Naive thymus-derived CD4-positive, alpha-beta T cell (primary cell): ENCODE measurements at places on chromosomes 7 and 10. TPM values are rescaled to one million over a fixed set of nuclear protein-coding genes. Genes with fewer than 3 reads are reported as not detected.

DNA sequence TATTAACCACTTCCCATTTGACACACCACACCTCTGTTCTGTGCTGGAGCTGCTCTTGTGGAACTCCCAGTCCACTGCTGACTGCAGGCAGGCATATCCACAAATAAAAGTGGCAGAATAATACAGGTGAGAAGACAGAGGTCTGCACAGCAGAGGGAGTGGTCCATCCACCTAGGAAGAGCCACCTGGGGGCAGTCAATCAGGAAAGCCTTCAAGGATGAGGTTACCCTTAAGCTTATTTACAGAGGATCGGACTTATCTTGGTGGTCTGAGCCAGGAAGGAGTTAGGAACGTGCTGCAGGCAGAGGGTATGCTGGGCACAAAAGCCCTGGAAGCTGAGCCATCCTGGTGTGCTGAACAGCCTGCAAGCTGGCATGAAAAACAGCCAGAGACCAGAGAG, 78.7 kb downstream of the FRMPD2 start:
- no peak for DNase-seq

- no peak for DNase-seq
Measured at GRCh38 chr7:17593819-17594419, 295.5 kb downstream of the AHR start.

The INMT gene
- not detected for polyA plus RNA-seq

DNA sequence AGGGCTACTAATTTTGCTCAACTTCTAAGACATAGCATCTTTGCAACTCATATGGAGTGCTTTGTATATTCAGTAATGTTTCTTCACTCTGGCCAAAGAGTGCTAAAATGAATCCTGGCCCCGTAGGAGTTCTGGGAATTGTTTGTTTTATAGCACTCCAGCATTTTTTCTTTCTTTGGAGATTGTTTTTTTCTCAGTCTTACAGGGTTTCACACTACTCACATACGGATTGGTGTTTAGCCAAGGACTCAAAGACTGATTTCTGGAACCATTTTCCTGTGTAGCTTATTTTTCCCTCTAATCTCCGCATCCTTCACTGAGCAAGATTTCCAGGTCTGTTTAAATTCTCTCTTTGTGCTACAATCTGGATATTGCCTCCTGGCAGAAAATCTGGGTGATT, 6.4 kb downstream of the TAS2R41 start:
- DNase-seq: no peak

DNA sequence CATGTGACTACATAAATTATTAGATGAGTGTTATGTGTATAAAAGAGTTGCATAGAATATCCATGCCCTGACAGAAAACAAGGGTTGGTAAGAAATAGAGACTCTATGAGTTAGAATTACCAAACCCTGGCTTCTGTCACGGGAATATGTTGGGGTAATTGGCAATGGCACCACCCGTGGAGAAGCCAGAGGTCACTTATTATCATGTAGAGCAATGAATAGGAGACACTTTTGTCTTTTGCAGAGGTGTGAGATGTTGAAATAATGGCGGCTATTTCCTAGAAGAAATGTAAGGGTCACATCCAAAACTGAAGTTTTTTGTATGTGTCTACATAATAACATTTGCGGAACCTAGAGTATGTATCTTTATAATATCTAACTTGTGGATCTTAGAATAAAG, 35.3 kb downstream of the ABCB5 start:
- DNase-seq: no peak

The NPFFR1 gene
- not detected for polyA plus RNA-seq

- no peak for DNase-seq
Measured at GRCh38 chr7:39531818-39532217, 34.4 kb upstream of the YAE1 start.

The DOCK1 gene
- polyA plus RNA-seq: not detected

DNA sequence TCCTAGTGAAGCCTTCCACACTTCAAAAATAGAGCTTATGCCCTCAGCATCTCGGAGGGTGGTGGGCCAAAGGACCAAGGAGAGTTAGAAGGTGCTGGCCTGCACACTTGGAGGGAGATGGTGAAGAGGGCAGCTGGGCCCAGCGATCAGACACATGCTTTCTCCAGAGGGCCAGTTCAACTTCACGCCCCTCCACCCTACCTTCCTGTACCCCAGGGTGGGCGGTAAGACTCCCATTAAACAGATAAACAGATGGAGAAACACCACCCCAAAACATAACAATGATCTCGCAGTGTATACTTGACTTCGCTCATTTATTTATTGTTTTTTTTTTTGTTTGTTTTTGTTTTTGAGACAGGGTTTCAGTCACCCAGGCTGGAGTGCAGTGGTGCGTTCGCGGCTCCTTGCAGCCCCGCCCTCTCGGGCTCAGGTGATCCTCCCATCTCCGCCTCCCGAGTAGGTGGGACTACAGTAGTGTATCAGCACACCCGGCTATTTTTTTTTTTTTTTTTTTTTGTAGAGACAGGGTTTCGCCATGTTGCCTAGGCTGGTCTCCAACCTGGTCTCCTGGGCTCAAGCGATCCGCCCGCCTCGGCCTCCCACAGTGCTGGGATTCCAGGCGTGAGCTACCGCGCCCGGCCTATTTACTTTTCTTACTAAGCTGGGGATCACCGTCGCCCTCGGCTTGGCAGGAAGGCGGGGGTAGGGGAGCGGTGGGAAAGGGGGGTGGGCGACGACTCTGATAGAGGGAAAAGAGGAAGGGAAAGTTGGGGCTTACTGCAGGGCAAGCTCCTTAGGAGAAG, 1.8 kb downstream of the C10orf95 start:
- DNase-seq: peak; percentile 76

The MUC12 gene
- not detected for polyA plus RNA-seq

DNA sequence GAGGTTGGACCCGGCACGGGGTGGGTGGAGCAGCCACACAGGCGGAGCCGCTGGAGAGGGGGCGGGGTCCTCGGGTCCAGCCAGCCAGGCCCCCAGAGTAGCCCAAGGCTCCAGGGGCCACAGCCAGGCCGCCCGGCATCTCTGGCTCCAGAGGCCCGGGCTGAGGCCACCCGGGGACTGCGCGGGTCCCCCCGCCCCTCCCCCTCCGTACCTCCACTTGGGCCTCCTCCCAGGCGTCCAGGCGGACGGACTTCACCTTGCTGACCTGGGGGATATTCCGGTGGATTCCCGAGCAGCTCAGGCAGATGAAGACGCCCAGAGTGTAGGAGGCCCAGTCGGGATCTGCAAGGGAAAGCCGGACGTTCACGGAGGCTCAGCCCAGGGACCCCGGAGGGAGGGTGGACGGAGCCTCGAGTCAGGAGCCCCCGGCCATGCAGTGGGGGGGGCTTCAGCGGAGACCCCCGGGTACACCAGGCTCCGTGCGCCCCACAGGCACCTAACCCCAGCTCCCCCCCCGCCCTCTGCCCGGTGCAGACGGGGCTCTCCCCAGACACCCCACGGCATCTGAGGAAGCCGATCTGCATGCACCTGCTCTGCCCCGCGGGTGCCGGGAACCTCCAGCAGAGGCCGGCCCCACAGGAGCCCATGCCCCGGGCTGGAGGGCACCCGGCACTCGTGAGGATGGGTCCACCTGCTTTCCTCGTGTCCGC, 19.2 kb downstream of the ADAP1 start:
- no peak for DNase-seq

DNA sequence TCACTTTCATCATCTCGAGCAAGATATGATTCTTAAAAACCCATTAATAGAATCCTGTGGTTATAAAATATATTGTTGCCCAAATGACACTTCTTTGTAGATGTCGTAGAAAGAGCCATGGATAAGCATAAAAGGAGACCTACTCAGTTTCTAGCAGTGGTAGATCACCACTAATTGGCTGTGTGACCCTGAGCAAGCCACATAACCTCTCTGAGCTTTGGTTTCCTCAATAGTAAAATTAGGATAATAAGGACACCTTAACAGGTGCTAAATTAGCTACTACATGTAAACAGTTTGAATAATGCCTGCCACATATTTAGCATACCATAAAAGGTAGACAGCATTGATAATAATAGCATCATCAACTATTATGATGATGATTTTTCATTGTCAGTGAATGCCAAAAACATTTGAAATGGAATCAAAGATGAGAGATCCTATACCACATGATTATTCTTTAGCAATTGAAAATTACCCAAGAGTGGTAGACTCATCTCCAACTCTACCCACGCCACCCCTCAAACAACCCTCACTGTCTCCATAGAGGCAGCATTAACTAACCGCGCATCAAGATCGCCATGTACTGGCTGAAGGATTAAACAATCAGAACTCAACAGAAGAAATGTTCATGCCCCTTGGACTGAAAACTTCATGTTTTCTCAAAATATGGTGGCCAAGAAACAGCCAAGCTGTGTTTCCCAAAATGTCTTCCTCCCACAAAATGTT, 45.8 kb downstream of the CHST15 start:
- DNase-seq: no peak

- DNase-seq: no peak
Measured at GRCh38 chr10:24993237-24993958, 22.6 kb downstream of the ENKUR start.
